ENCODE measurements at places on chromosomes 5 and 9. TPM values are rescaled to one million over a fixed set of nuclear protein-coding genes. Genes with fewer than 3 reads are reported as not detected.

SOHLH1 gene
- not detected for total RNA-seq

C9orf50 gene
- total RNA-seq = not detected

SCGB3A2 gene
- total RNA-seq = not detected

GPX3 gene
- 1,172 TPM for total RNA-seq

RANBP6 gene
- total RNA-seq = 18.6 TPM

FAM153A gene
- total RNA-seq = 0.50 TPM

OMD gene
- 8.5 TPM for total RNA-seq

PDE6A gene
- not detected for total RNA-seq
